SJCRH30 (cell line): ENCODE measurements at places on chromosomes 13 and 19. TPM values are rescaled to one million over a fixed set of nuclear protein-coding genes. Genes with fewer than 3 reads are reported as not detected.

The FDX2 gene
- total RNA-seq = 11.5 and 17.5 TPM in 2 replicates

The TNNI3 gene
- total RNA-seq = 2.4 and 2.5 TPM in 2 replicates

DNA sequence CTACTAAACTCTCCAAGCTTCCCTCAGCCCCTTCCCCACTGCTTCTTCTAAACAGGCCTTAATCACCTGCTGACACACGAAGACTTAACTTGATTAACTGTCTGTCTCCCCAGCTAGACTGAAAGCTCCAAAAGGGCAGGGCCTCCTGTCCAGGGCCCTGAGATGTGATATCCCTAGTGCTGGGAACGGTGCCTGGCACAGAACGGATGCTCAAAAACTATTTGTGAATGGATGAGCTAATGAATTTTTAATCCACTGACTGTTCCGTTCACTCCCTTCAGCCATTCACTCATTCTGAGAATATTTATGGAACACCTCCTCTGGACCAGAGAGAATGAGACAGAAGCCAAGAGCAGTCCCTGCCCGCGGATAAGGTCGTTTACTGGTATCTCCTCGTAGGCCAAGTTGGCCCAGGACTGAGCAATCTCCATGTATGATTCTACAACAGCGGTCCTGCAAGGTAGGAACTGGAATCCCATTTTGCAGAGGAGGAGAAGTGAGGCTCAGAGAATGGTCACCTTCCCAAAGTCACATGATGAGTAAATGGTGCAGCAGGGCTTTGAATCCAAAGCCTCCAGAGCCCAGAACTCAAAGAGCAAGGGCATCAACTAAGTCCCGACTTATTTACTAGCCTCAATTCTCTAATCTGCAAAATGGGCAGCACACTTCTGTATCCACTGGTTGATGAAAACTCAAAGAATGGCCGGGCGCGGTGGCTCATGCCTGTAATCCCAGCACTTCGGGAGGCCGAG lies 3.4 kb downstream of the DMWD start:
- no peaks in the 10 kb centered on the region for H3K27me3 ChIP-seq
- H3K4me1 ChIP-seq = peaks cover 11% of the 10 kb centered on the region
- H3K27ac ChIP-seq = no peak overlapping the region
- H3K4me3 ChIP-seq = no peak overlapping the region
- peaks cover 34% of the 10 kb centered on the region for H3K36me3 ChIP-seq

The TPTE2 gene
- total RNA-seq = not detected in 2 replicates

The ZNF561 gene
- 26.5 and 26.9 TPM in 2 replicates for total RNA-seq

DNA sequence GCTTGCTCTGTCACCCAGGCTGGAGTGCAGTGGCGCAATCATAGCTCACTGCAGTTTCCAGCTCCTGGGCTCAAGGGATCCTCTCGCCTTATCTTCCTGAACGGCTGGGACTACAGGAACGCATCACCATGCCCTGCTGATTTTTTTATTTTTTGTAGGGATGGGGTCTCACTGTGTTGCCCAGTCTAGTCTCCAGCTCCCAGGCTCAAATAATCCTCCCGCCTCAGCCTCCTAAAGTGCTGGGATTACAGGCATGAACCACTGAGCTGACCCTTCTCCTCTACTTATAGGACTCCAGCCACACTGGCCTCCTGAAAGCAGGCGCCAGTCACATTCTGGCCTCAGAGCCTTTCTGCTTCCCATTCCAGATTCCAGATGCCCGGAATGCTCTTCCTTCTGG lies 10.5 kb downstream of the DACT3 start:
- H3K27me3 ChIP-seq = no peaks in the 10 kb centered on the region
- H3K4me3 ChIP-seq = no peak overlapping the region
- H3K27ac ChIP-seq = no peak overlapping the region
- H3K4me1 ChIP-seq = no peaks in the 10 kb centered on the region; the same call in none of the 2 replicates
- no peak for DNase-seq

The MTIF3 gene
- total RNA-seq = 38.2 and 51.2 TPM in 2 replicates

The ZNF20 gene
- 6.9 and 9.2 TPM in 2 replicates for total RNA-seq

The ZNF470 gene
- total RNA-seq = 6.1 and 7.2 TPM in 2 replicates

The GRIK5 gene
- 10.3 and 10.5 TPM in 2 replicates for total RNA-seq
